Cortex of kidney (tissue), 1 donor: ENCODE measurements at places on chromosomes 6 and 20.

DNA sequence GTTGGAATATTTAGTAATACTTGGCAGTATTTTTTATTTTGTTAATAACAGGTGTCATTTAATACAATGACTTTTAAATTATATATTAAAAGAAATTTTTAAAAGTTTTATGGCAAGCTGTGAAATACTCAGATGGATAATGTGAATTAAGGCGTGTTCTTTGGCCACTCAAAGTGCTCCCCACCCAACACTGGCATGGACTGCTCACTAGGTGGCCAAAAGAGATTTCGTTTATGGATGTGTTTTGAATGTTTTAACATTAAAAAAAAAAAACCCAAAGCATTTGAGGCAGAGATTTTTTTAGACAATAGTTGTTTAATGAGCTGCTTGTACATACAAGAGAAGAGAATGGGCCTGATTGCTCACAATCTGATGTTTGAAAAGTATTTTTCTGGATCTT is 86.5 kb downstream of the QKI start:
- DNase-seq, result no peak

GRCh38 chr6:78390066-78390465 is 477.3 kb upstream of the IRAK1BP1 start:
- no peak for DNase-seq

DNA sequence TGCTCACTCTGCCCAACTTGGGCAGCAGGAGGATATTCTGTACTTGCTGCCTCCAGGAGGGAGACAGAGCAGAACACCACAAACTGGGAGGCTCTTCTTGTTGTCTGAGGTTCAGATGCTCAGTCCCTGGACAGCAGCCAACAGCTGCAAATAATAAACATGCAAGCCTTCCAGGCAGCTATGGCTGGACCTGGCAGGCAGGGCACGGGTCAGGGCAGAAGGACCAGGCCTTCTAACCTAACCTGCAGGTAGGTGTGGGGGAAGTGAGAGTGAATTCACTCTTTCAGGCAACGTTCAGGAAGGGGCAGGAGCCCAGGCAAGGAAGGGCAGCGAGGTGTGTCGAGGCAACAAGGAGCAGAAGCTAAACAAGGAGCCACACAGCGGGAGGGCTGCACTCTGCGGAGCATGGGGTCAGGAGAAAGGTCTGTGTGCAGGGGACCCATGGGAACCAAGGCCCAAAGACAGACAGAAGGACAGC is 31.5 kb downstream of the NINL start:
- DNase-seq, result no peak

DNA sequence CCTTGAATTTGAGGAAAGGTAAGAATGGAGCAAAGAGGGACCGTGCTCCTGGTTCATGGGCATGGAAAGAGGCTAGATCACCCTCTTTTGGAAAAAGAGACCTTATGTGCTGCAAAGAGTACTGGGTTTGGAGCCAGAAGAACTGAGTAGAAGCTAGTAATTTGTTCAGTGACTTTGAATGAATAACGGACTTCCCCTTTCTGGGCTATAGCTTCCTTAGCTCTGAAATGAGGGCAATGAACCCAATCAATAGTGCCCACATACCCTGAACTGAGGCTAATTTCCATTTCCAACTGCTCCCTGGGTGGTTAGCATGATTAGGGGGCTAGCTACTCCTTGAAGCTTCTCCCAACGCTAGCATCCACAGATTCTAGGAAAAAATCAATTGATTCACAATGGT is 121.4 kb downstream of the UNC5CL start:
- no peak for DNase-seq

DNA sequence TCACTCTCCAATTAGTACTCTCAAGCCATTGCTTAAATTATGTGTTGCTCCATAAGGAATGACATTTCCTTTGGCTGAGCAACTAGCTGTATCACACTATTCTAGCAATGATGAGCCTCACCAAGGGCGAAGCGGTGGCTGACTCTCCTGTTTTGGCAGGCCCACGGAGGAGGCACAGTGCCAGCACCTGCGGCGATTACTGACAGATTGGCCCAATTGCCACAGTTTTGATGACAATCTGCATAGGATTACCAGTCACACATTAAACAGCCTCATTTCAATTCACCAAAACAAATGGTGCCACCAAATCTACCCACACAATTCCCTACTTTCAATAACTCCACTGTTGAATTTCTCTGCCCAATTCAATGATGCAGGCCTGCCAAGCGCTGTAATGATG is 286.9 kb downstream of the PTPRK start:
- no peak for DNase-seq

DNA sequence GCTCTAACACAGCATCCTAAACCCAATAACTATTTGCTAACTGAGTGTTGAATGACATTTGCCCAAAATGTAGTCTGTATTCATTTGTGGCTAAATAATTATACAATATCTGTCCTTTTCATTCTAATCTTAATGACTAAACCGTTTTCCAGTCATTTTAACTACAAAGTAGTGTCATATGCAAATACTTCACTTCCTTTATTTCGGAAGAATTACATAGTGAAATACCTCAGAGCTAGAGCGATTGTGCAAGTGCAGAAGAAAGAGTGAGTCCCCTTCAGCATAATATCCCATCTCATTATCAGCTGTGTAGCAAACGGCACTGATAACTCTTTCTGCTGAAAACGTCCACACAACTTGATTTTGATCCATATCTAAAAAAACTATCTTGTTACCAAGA is 66.2 kb downstream of the ROS1 start:
- DNase-seq, result no peak

- DNase-seq, result no peak
Measured at GRCh38 chr6:80333342-80333741, 226.9 kb downstream of the BCKDHB start.

DNA sequence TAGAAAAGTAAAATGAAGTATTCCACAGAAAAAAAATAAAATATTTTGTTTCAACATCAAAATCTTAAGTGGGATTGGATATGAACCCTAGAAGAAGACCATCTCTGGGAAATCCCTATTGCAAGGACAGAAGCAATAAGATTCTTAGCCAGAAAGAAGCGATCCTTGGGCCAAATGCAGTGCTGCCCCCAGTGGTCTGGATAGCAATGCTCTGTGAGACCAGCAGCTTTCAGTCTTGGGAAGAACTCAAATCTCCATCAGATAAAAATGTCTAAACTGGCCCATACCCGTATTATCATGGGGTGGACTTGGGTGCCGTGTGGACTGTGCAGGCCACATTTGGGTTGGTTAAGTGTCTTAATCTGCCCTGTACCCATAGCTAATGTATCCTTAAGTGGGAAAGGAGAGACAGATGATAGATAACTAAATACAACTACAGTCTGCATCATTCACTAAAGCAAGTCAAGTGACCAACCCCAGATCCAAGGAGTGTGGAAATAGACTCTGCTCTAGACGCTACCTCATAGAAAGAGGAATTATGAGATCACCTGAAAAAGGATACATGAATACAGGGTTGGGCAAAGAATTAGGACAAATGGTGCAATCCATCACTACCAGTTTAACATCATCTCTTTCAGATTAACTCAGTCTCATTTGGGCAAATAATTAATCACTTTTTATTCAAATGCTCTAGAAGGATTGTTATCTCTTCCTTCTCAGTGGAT is 38.9 kb upstream of the SNAP25 start:
- no peak for DNase-seq

DNA sequence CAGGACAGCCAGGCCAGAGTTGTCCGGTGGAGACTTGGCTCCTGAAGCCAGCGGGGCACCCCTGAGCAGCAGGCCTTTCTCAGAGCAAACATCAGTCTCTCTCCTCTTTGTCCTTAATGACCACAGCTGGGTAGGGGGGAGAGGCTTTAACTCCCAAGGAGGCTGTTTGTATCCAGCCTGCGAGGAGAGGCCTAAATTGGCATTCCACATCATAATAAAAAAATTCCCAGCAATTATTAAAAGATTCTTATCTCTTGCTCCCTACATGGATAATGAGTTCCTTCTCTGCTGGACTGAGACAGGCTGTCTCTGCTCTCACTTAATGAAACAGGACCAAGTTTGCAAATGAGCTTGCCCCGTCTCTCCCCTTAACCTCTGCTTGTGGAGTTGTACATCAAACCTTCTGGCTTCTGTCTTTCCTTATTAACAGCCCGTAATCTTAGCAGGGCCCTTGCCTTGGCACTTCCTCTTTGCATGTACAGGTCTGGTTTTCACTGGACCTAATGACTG is 838.2 kb downstream of the MAFB start:
- DNase-seq, result no peak

DNA sequence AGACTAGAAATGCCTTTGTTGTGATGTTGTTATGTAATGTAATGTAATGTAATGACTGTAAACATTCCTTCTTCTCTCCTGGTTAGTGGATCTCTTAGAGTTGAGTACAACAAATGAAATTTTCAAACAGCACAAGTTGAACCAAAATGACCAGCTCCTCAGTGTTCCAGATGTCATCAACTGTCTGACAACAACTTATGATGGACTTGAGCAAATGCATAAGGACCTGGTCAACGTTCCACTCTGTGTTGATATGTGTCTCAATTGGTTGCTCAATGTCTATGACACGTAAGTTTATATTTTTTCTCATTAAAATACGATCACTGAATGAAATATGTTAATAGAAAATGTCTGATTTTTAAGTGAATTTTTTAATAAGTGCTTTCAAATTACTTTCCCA is 496.7 kb downstream of the UTRN start:
- DNase-seq, result no peak

- no peak for DNase-seq
Measured at GRCh38 chr20:10565191-10565921, 108.4 kb downstream of the JAG1 start.
